ENCODE measurements at places on chromosomes 12 and 14.

GRCh38 chr12:81792666-81793065 lies 33.5 kb upstream of the PPFIA2 start:
- no peak for DNase-seq

DNA sequence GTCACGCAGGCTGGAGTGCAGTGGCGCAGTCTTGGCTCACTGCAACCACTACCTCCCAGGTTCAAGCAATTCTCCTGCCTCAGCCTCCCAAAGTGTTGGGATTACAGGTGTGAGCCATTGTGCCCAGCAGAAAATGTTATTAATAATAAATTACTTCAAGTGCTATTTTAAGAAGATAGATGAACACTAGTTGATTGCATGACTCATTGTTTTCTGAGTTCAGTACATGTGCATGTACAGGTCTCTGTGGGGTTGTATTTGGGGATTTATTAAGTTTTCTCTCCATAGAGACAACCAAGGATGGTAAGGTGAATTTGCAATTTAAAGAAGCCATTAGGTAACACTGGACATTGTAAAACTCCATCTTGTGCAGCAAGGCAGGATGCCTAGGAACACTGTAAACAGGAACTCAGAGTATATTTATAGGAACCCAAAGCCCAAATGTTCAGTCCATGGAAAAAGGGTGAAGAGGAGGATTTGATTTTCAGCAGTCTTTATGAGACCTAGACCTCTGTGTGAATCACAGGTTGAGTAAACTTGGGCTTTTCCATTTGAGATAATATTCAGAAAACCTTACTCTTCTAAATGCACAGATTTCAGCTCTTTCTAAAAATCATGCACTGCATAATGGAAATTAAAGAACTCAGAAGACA lies 49.3 kb upstream of the TMPO start:
- DNase-seq, result no peak

GRCh38 chr14:52950898-52951680 lies at the start of gene FERMT2:
TSS of gene FERMT2 (minus strand) at chr14:52951050. CDS start at chr14:52950568, 482 bp downstream.
- DNase-seq, result peak; percentile 92

DNA sequence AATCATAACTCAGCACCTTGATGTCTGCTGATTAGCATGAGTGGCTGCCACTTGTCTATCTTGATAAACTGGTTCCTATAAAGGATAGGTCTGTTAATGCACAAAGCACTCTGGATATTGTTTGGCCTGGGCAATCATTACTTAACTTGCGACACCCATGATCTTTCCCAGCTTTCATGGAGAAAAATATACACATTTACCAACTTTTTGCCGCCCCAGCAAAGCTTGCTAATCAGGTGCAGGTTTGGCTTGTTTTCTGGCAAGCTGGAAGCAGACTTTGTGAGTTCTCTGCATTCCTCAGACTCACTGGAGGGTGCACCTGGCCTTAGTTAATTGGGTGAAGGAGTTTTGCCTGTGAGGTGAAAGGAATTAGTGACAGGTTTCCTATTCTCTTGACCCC lies 1126.4 kb upstream of the FLRT2 start:
- no peak for DNase-seq

DNA sequence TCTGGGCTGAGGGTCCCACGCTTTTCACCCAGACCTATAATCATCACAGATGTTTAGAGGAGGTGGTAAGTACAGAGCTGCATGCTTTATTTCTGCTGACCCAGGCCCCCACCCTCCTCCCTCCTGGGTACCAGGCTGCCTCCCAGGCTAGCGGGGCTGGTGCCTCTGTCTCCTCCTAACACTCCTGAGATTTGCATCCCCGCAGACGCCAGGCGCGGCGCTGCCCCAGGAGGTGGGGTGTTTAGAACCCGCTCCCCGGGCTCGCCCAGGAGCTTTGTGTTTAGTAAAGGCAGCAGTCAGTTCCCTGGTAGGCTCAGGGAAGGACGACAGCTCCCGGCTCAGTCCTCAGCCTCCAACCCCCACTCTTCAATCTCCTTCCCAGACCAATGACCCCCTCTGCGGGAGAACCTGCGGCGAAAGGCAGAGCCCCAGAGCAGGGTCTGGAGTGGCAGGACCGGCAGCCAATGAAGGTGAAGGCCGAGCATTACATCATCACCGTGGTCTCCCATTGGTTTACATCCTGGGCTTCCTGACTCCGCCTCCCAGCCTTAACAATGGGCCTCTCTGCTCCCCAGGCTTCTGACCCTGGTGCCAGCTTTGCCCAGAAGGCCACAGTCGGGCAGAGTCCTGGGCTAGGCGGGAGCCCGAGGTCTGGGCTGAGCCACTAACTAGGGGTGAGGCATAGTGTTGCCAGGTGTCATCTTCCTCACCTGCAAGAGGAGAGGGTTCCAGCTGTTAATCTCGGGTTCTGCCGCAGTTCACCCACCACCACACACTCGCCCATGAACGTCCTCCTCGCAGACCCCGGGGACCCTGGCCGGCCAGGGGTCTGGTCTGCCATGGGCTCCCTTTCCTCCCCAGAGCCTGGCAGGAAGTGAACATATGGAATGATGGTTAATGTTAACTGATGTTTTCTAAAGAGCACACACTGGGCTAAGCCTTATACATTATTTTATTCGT lies 57.5 kb downstream of the CALM1 start:
- DNase-seq, result peak; percentile 75

- peak; percentile 81 for DNase-seq
Measured at GRCh38 chr14:34593740-34594375, 36.1 kb downstream of the SNX6 start.

GRCh38 chr14:53613404-53614253 lies 343.0 kb downstream of the BMP4 start:
- no peak for DNase-seq

GRCh38 chr12:32561931-32562341 lies 117.2 kb upstream of the DNM1L start:
- no peak for DNase-seq

Measured in GM23248 (cell line).